Omental fat pad (tissue), 4 donors: ENCODE measurements at places on chromosomes 11 and 22.

DNA sequence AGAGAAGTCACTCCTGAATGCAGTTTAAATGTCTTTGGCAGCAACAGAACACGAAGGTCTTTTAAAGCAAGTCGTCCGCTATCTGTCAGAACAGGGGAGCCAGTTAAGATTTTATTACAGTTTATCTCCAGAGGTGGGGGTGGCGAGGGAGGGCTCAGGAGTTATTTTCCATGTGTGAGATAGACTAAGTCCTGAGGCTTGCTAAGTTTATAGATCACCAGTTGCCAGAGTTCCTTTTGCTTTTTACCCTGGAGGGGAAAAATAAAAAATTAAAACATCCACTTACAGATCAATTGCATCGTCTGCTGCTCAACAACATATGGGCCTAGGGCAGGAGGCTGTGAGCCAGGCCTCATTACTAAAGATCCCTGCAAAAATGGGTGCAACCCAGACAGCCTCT, 90.7 kb downstream of the SNX19 start:
- no peak for DNase-seq

GRCh38 chr11:129402206-129403171, 26.8 kb downstream of the BARX2 start:
- no peak for DNase-seq

DNA sequence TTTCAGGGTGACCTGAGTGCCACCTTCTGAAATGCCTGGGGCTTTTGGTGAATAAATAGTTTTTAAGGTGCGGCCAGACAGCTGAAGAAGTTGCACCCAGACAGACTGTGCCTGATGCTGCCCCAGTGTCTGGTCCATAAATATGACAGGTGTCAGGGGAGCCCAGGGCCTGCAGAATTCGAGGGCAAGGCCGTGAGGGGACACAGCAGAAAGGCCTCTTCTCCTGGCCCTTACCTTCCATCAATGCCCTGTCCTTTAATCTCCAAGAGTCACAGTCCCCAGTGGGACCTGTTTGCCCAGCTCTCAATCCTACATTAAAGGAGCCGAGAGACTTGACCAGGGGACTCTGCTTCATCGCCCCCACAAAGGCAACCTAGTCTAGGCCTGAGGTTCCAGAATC, 45.7 kb downstream of the NAT10 start:
- DNase-seq = no peak

DNA sequence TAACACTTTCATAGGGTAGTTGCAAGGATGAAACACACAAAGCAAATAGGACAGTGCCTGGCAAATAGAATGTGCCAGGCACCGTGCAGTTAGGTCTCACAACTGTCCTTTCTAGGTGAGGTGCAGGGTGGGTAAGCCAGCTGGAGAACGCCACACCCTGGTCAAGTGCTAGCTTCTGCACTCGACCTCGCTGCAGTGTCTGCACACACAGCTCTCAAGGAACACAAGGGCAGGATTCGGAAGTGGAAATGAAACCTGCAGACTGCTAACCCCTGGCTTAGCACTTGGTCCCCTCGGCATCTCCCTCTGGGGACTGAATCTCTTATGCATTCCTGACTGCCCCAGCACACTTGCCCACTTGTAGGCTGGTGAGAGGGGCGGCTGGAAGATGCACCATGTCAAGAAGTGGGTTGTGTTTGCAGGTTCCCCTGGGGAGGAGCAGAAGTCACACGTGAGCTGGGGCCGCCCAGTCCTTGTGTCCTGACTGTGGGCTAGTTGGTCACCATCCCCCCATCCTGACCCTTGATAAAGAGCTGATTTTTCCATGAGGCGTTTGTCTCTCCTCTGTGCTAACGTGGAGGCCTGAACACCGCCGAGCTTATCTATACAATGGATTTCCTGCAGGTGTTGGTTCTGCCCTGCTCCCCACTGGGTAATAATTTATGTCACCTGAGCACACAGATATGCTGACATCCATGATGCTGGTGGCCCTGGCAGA, 89.0 kb downstream of the MICAL2 start:
- no peak for DNase-seq

GRCh38 chr11:117097389-117098268, 599 bp downstream of the SIK3 start:
- DNase-seq = no peak

DNA sequence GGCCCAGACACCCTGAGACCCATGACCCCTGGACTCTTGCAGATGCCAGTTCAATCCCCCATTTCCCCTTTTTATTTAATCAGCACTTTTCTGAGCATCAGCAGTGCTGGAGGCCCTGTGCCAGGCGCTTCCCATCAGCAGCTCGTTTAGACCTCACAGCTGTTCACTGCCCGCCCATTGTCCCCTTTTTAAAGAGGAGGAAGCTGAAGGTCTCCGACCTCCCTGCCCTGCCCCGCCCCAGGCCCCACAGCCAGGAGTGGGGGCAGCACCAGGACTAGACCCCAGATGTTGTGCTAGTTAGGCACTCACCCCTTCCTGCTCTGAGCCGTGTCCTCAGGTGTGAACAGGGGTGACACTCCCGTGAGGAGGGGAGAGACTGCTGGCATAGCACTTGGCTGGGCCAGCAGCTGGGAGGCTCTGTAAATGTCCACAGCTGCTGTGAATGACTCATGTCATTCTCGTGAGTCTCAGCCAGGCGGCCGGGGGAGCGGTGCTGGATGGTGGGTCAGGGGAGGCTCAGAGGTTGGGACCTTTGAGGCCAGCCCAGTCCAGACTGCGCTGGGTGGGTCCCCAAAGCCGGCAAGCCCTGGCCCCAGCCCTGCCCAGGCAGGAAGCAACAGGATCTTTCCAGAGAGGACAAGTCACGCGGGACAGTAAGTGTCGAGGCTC, 19.9 kb downstream of the EMID1 start:
- no peak for DNase-seq

- no peak for DNase-seq
These were observed 18.5 kb downstream of the ENDOD1 start for GRCh38 chr11:95108159-95108611.

GRCh38 chr22:42414565-42415303, 17.5 kb downstream of the NFAM1 start:
- DNase-seq = no peak

DNA sequence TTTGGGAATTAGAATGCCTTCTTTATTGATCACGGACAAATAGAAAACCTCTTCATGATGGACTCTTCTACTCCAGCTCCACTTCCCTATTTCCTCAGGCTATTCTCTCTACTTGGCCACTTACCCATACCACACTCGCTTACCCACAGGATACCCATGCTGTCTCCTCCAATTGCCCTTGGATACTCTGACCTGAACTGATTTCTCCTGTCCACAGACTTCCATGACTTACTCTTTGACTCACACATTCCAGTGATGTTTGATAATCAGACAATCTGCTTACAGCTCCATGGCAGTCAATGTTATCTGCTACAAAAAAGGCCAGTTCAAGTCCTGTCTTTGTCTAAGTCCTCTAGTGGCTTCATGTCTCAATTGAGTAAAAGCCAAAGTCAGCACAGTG, 292.0 kb upstream of the CTSC start:
- no peak for DNase-seq

- no peak for DNase-seq
These were observed 249.0 kb downstream of the DYNC2H1 start for GRCh38 chr11:103358251-103358650.

- no peak for DNase-seq
These were observed 195.1 kb downstream of the SNX19 start for GRCh38 chr11:130721023-130721681.

DNA sequence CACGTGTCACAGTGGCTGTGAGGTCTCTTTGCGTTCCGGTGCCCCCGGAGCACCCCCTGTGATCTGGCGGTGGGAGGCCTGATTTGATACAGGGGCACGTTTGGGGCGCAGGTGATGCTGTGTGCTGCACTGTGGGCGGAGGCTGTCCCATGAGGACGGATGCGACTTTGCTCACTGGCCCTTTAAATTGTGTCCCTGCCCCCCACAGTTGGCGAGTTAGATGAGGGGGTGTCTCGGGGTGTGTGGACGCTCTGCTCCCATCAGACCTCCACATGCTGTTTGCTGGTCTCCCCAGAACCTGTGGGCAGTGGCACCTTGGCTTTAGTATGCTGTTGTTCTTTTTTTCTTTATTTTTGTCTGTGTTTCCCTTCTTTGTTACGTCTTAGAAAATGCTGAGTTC, 5.2 kb downstream of the ZBED4 start:
- no peak for DNase-seq

GRCh38 chr11:16924462-16924825, 89.8 kb downstream of the PLEKHA7 start:
- no peak for DNase-seq

DNA sequence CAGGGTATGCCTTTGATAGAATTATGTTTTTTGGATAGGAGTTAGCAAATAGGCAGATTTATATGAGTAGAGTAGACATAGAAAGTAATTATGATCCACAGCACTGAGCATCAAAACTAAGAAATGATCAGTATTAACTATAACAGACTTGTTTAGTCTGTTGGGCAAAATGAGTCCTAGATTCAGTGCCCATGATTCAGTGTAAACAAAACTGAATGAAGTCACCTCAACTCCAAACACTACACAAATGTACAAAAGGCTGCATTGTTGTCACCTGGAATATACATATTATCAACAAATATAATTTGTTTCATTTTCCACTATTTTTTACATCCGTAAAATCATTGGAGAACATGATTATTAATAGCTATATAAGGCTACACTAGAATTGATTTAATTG, 6.7 kb downstream of the UEVLD start:
- DNase-seq = no peak

GRCh38 chr11:66488957-66489356, 8.7 kb downstream of the DPP3 start:
- DNase-seq = no peak

GRCh38 chr22:19169002-19169946, 9.3 kb downstream of the SLC25A1 start:
- no peak for DNase-seq

DNA sequence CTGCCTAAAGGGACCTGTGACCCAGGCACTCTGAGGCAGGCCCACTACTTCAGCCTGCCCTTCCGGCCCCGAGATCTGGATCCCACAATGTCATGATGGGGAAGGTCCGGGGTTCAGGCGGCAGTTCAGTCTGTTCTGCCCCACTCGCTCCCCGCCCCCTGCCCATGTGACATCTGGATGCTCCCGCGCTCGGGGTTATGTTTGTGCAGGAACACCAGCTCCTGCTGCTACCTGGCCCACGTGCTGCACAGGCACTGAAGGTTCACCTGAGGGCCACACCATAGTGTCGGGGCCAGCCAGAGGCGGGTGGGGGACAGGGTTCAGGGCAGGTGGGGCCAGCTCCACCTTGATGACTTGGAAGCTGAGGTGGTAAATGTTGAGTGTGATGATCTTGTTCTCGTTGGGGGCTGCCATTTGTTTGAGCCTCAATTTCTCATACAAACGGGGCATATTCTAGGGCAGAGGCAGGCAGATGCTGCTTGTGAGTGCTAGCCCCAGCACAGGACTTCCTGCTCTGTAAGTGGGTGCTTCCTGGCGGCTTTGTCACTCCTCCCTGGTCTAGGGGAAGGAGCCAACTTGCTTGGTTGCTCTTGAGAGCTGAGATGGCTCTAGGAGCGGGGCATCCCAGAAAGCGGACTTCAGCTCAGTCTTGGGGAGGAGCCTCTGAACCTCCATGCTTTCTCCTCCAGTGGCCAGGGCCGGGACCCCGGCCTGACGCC, 4.4 kb upstream of the SIPA1 start:
- no peak for DNase-seq

DNA sequence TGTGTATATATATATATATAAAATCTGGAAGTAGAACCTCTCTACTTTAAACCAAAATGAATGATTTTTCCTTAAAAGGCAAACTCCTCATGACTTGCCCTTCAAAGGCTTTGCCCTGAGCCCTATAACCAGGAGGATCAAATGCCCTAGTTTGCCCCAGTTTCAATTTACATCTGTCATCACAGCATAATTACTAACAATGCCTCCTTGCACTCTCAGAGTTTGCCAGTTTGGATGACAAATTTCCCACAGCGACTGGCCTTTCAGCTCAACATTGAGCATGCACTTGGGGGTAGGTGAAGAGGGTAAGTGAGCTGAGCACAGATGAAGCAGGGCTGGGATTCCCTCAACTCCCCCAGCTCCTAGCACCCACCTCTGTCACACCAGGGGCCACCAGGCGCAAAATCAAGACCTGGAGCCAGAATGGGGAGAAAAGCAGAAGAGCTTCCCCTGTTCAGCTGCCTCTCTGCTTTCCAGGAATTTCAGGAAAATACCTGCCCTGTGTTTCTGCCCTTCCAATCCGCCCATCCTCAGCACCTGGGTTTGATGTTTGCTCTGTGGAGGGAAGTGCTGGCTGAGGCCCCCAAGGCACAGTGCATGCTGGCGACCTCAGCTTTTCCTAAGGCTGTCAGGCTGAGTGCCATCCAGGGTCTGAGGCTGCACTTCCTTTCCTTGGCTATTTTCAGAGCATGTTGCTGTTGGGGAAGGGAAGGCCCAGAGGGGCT, 67.5 kb downstream of the ADAMTS15 start:
- no peak for DNase-seq

DNA sequence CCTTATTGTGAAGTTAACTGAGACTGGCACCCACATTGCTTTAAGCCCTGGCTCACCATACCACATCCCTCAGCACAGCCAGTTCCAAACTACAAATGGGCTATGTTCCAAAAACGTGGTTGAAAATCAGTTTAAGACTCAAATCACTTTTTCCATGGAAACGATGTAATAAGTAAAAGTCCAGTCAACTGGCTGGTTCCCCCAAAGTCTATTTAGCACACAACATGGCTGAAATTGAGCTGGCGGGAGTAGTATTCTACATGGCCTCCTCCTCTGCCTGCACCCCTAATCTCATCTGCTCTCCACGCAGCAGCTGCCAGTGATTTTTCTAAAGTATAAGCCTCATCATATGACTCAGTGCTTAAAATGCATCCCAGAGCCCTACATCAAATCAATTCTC, 40.9 kb upstream of the BIRC3 start:
- DNase-seq = no peak
